Fibroblast of skin of left quadriceps (primary cell): ENCODE measurements at places on chromosomes 1 and 21.

- no peak for DNase-seq
These were observed 9.5 kb downstream of the COLGALT2 start for GRCh38 chr1:184027826-184028695.

- no peak for DNase-seq
These were observed 80.5 kb downstream of the PDE9A start for GRCh38 chr21:42733874-42734273.

DNA sequence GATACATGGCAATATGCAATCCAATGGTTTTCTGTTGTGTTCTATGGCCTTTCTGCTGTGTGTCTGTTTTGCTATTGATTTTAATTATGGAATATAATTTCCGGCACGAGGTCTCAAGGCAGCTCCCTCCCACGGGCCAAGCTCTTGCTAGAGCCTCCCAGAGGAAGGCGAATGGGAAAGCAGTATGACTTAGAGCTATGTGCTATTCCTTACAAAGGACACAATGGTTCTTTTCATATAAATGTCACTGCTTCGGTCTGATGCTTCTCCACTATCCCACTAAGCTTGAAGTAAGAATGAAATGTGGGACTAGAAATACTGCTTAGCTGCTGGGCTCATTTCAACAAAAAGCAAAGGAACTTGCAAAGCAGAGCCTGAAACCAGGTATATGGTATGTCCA is 322.2 kb upstream of the BEND5 start:
- no peak for DNase-seq

- no peak for DNase-seq
These were observed 31.4 kb downstream of the OLFM3 start for GRCh38 chr1:101965341-101965740.
